ENCODE measurements at places on chromosomes 16 and 17. TPM values are rescaled to one million over a fixed set of nuclear protein-coding genes. Genes with fewer than 3 reads are reported as not detected.

Gene CASKIN1
- total RNA-seq = 31.6 TPM

Gene ODAD4
- 3.4 TPM for total RNA-seq

Gene HYDIN
- 7.0 TPM for total RNA-seq

Gene TMC7
- total RNA-seq = 2.5 TPM

Gene LAT
- total RNA-seq = 8.3 TPM

Gene C17orf50
- total RNA-seq = not detected

Gene RUNDC3A
- 282 TPM for total RNA-seq

Gene MC1R
- total RNA-seq = 12.8 TPM

Gene ATP1B2
- 11.3 TPM for total RNA-seq

- DNase-seq = no peak
These were observed 5.3 kb upstream of the KAT7 start for GRCh38 chr17:49783071-49783715.

DNA sequence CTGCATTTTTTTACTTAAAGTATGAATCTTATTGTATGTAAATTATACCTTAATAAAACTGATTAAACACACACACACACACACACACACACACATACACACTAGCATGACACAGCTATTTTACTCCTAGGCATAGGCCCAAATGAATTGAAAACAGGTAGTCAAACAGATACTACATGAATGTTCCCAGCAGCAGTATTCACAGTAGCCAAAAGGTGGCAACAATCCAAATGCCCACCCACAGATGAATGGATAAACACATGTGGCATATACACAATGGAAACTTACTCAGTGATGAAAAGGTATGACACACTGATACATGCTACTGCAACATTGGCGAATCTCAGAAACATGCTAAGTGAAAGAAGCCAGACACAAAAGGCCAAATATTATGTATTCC lies 223.5 kb downstream of the CYB561 start:
- no peak for DNase-seq

DNA sequence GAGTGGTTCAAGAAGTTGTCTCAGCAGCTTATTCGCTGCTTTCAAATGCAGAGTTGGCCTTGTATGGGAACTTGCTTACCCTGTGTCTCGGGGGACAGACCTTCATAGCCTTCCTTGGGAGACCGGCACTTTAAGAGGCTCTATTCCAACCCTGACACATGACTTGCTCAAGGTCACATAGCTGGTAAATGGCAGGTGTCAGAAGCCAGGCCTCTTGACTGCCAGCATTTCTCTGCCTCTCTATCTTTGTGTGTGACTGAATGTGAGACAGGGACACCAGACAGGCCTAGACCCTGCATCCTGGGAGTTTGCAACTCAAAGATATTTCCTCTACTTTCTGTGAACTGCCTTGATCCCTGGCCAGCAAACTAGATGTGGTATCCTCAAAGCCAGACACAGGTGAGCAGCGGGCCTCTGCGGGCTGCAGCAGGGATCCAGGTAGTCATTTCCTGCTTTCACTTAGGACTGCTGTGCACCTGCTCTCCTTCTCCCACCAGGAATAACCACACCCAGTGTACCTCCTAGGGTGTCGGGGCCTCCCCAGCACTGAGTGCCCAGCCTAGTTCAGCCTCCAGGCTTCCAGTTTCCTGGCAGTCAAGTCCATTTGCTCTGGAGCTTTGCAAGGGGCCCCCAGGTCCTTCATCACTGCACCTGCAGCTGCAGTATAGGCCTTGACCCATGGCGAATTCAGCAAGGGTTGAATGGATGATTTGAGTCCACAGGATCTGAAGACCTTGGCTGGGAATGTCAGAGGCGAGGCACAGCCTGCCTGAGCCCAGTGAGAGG lies 116.6 kb upstream of the TNRC6C start:
- no peak for DNase-seq

GRCh38 chr17:67401598-67402504 lies 24.8 kb downstream of the PITPNC1 start:
- DNase-seq = no peak

DNA sequence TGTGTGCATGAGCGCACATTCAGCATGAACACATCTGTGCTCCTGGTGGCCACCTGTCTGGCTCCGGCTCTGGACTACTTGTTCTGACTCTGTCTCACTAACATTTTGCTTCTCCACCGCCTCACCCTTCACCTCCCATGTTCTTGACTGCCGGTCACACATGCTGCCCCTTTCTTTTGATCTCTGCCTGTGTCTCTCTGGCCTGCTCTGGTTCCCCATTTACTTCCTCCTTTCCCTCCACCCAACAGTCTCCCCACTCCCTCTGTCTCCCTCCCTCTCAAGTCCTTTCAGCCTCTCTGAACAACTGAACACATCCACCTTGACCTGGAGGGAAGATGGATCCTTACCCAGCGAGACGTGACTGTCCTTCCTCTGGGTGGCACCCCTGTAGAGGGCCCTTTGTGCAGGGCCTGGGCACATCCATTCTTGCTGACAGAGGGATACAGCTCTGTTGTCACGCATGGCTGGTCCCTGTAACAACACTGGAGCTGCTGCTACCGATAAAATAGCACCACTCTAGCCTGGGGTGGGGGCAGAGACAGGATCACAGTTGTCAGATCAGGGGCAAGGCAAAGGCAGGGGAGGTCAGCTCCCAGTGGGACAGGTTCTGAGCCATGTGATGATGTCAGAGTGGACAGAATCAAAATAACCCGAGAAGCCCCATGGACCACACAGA lies 11.0 kb downstream of the ZSCAN32 start:
- no peak for DNase-seq

DNA sequence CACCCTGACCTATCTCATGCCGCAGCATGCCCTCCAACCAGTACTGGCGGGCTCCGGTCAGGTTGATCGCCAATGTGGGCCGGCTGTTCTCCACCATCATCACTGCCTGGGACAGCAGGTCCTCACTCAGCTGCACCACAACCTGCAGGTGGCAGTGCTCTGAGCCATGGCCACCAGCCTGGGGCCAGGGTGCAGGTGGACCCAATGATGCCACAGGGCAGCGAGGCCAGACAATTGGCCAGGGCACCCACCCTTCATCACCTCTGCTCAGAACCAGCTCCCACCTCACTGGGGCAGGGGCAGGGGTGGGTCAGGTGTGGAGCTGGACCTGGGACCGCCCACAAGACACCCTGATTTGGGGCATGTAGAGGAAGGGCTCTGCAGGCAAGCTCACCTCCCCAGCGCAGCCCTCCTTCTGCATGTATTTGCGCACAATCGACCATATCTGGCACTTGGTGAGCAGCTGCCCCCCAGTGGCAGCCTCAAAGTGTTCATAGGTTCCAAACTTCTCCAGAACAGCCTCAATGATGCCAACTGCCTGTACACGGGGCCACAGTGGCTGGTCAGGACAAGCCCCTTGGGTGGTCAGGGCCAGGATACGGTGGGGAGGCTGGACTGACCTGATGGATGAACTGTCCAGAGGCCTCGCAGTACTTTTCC lies 4.2 kb downstream of the MATCAP1 start:
- no peak for DNase-seq

- no peak for DNase-seq
These were observed 14.6 kb upstream of the LGALS9 start for GRCh38 chr17:27616414-27616813.

Measured in glutamatergic neuron (in vitro differentiated cells).